ENCODE measurements at places on chromosomes 16 and 17.

GRCh38 chr16:8187782-8188372 lies 402.4 kb downstream of the TMEM114 start:
- no peak for DNase-seq

DNA sequence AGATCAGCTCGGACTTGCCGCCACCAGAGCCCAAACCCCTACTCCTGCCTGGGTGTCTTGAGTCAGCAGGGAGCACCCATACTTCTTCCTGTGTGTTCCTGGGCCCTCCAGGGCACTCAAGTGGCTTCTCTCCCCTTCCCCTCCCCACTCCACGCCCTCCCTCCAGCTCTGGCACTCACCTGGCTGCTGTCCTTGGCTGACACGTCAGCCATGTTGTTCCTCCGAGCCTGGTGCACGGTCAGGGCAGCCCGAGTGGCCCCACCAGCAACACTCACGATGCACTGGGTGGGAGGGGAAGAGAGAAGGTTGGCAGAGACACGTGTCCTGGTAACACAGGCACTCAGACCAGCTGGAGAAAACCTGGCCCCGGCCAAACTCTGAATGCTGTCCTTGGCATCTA lies 11.5 kb downstream of the RUSF1 start:
- DNase-seq, result no peak

- DNase-seq, result no peak
Measured at GRCh38 chr16:78258375-78259065, 159.1 kb downstream of the WWOX start.

DNA sequence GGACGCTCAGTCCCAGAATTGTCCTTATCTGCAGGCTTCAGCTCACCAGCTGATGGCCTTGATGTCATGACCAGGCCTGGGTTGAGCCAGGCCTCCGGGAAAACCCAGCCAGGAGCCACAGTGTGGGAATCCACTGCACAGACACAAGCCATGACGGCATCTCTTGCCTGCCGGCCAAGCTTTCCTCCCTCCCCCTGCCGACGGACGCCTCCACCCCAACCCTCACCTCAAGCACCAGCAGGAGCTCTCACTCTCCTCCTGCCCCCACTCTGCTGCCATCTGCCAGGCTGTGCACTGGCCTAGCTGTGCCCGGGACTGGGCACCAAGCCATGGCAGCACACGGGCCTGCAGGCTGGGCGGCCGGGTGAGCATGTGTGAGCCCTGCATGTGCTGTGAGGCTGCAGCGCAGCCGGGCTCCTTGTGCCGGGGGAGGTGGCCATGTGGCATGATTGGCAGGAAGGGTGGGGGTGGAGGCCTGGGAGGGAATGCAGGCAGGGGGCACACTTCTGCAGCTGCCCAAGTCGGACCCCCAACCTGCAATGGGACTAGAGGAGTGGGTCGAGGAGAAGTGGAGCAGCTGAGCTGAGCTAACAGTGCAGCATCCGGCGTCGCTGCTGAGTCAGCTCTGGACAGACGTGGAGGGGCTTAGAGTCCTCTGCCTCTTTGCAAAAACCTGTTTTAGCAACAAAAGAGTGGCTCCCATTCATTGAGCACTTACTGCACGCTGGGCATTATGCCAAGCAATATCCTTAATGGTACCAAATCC lies 268.5 kb downstream of the CBLN1 start:
- no peak for DNase-seq

DNA sequence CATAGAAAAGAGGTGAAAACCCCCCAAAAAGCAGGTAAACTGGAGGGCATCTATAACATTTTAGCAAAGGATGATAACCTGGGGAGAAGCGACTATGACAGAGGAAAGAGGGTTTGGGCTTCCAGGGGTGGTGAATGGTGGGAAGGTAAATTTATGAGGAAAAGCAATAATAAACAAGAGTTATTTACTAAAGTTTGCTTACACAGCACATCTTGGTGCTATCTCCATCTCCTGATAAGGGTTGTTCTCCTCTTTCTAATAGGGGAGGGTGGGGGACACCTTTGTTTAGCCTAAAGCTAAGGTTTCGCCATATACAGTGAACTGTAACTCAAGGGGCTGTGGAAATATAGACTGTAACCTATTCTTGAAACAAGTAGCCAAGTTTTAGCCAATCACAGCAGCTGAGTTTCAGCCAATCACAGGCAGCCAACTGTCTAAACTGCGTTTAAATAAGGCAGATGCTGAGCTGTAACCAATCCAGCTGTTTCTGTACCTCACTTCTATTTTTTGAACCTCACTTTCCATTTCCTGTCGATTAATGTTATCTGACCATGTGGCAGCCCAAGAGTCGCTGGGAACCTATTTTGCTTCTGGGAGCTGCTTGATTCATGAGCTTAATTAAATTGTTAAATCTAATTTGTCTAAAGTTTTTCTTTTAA lies 191.8 kb downstream of the MAP2K6 start:
- DNase-seq, result no peak

DNA sequence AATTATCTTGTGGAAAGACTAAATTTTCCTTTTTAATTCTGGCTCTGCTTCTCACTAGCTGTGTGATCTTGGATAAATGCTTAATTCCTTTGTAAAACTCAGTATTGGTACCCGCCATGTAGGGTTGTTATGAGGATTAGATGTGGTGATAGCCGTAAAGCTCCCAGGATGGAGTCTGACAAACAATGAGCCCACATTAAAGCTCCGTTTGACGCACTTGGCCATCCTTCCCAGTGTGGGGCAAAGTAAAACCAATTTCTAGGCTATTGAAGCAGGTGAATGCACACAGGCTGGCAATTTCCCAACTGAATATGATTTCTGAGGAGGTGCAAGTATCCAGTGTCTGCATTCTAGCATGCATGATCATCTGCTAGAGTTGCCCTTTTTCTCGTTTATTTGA lies 123.6 kb downstream of the MRTFB start:
- DNase-seq, result no peak

GRCh38 chr17:74805591-74805991 lies 29.4 kb upstream of the NAT9 start:
- no peak for DNase-seq

GRCh38 chr17:12605222-12605621 lies 60.5 kb upstream of the MYOCD start:
- DNase-seq, result no peak

- no peak for DNase-seq
Measured at GRCh38 chr17:71632328-71632727, 488.5 kb upstream of the SOX9 start.

DNA sequence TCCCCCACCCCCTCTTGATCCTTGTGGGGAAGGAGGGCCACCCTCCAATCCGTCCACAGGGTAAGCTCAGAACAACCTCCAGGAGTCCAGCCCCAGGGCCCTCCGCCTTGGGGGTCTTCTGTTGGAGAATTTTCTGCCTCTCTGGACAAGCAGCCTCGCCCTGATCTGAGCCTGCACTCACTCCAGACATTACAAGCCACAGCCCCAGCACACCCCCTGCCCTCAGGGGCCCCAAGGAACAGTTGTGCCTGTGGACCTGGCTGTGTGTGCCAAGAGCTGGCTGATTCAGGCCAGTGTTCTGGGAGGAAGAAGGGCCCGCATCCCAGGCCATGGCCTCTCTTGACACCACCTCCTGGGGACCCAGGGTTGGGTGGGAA lies 477 bp upstream of the ARHGAP27 start:
- DNase-seq, result no peak

GRCh38 chr16:14155572-14156190 lies 84.6 kb downstream of the MRTFB start:
- no peak for DNase-seq

GRCh38 chr16:11424118-11424460 lies 78.8 kb downstream of the RMI2 start:
- DNase-seq, result no peak

DNA sequence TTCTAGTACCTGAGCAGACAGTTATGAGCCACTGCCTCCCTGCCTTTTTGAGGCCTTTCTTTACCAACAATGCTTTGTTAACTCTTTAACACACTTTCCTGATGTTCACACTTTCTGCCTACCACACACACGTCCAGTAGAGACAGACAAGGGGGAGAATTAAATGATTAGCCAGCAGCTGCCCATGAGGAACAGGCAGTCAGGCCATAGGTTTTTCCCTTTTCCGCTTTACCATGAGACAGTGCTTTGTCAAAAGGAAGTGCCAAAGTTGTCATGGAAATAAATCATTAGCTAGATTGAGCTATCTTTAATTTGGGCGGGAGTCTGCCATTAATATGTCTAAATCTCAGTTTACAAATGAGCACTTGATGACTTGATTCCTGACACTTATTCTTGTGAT lies 102.1 kb downstream of the PITPNC1 start:
- DNase-seq, result no peak

- DNase-seq, result no peak
Measured at GRCh38 chr17:19539841-19540311, 6.2 kb downstream of the SLC47A1 start.

GRCh38 chr16:907361-907760 lies 63.4 kb downstream of the LMF1 start:
- no peak for DNase-seq

GRCh38 chr16:69522732-69523404 lies 42.9 kb upstream of the NFAT5 start:
- no peak for DNase-seq

GRCh38 chr16:81035975-81036750 lies 521 bp downstream of the ATMIN start:
- no peak for DNase-seq

DNA sequence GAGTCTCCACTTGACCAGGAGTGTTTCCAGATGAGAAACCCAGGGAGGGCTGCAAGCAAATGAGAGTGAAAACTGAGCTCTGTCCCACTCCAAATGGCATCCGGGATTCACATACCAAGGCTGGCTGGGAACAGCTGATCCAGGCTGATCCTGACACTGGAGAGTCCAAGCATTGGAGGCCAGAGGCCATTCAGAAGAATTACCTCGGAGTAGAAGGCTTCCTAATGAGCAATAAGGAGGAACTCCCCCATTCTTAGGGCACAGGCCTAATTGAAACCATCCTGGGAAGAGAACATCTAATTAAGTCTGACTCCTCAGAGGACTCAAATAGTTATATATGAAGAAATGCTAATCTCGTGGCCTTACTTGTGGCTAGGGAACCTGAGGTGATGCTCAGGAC lies 142.8 kb downstream of the PRKCA start:
- no peak for DNase-seq

- DNase-seq, result no peak
Measured at GRCh38 chr16:83136419-83136818, 509.6 kb downstream of the CDH13 start.

GRCh38 chr17:79801156-79802038 lies 4.5 kb upstream of the CBX8 start:
- DNase-seq, result no peak

GRCh38 chr16:30136971-30137605 lies 14.1 kb upstream of the MAPK3 start:
- DNase-seq, result no peak
